NT2/D1 (cell line): ENCODE measurements at places on chromosomes 2 and 18.

GRCh38 chr2:38522754-38523349 lies 79.9 kb downstream of the HNRNPLL start:
- DNase-seq: no peak

DNA sequence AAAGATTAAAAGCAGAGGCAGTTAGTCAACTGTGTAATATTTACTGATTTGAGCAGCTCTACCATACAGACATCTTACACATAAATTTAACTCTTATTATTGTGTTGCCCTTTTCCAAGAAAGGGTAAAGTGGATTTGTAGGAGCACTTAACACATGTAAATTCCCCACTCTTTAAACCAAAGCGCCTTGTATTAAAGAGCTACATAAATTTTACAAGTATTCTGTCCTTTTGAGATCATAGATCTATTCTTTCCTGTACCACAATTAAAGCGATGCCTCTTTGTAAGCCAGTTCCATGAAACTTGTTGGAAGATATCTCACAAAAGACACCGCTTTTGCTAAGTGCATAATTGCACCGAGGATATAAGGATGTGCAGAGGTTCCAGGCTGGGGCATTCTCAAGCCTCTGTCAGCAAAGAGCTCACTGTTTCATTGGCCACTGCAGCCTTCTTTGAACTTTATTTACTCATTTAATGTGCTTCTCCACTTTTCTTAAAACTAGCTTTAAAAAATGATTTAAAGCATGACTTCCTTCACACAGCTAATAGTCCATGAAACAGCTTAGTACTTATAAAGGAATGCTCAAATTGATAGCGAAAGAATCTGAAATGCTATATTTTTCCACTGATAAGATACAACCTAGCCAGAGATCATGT lies 520.0 kb upstream of the TCF4 start:
- DNase-seq: no peak

- DNase-seq: no peak
Observed at GRCh38 chr18:6682437-6683111, 46.9 kb upstream of the ARHGAP28 start.

DNA sequence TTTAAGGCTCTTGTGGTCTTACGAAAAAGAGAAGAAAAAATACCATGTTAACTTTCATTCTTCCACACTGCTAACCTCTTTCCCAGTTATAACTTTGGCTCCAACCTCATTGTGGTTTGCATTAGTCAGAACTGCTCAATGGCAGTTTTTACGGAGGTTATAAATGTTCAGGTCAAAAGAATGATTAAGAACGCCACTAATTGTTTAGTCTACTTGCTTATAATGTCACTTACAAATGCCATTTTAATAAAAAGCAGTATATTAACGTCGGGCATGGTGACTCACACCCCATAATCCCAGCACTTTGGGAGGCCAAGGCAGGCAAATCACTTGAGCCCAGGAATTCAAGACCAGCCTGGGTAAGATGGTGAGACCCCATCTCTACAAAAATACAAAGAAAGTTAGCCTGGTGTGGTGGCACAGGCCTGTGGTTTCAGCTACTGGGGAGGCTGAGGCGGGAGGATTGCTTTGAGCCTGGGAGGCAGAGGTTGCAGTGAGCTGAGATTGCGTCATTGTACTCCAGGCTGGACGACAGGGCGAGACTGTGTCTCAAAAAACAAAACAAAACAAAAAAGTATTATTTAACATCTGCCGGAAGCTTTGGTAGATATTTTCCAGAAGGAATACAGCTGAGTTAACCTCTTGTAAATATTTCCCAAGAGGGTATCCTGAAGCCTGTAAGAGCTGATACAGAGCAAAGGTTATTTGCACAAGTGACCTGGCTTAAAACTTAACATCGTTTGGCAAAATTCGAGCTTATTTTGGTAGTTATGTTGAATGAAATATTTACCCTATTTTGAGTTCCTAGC lies 5.1 kb downstream of the AGPS start:
- DNase-seq: no peak

- DNase-seq: no peak
Observed at GRCh38 chr2:171244970-171245782, 84.5 kb upstream of the TLK1 start.

DNA sequence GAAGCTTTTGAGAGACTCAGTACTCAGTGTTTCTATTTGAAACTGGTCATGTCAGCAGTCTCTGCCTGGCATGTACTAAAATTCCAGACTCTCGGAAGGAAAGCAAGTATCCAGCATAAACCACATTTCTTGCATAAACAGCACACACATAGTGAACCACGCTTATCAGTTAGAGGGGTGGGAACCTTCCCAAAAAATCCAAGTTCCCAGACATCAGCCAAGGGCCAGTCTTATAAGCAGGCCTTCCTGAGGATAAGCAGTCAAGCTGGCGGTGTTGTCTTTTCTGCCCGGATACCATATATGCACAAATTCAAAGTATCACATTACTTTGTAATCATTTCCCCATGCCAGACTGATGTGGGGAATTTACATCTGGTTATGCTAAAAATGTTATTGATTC lies 73.6 kb downstream of the ST6GAL2 start:
- no peak for DNase-seq

GRCh38 chr18:48020337-48021250 lies 90.1 kb upstream of the SMAD2 start:
- no peak for DNase-seq

- DNase-seq: no peak
Observed at GRCh38 chr2:135798762-135799161, 38.2 kb downstream of the LCT start.

- DNase-seq: no peak
Observed at GRCh38 chr2:151976945-151977353, 121.9 kb downstream of the CACNB4 start.

DNA sequence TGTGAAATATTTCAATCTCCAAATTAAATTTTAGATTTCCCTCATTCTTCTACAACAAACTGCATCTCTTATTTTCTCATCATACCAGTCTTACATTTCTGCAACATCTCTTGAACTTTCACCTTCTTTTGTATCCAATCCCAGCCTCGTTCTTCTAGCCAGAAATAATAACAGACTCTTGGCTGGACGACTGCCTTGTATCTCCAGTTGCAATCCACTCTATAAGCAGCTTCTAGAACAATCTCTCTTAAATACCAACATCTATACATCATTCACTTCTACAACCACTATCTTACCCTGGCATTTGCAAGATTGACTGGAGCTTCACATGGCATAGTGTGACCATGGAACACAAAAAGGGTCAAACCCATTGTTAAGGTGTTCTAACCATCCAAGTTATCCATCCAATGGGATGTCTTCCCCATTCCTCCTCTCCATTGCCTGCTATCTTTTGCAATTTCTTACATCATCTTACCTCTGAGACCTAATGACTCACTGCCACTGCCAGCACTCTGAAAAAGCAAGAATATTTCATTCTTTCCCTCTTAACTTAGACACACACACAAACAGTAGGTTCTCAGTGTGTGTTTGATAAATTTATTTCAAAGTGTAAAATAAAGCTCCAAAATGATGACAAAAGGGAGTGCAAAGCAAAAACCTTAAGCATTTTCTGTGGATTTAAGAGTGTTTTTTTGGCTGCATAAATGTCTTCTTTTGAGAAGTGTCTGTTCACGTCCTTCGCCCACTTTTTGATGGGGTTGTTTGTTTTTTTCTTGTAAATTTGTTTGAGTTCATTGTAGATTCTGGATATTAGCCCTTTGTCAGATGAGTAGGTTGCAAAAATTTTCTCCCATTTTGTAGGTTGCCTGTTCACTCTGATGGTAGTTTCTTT lies 145.6 kb downstream of the METTL4 start:
- DNase-seq: no peak

GRCh38 chr2:197869501-197870111 lies 65.2 kb downstream of the PLCL1 start:
- no peak for DNase-seq

DNA sequence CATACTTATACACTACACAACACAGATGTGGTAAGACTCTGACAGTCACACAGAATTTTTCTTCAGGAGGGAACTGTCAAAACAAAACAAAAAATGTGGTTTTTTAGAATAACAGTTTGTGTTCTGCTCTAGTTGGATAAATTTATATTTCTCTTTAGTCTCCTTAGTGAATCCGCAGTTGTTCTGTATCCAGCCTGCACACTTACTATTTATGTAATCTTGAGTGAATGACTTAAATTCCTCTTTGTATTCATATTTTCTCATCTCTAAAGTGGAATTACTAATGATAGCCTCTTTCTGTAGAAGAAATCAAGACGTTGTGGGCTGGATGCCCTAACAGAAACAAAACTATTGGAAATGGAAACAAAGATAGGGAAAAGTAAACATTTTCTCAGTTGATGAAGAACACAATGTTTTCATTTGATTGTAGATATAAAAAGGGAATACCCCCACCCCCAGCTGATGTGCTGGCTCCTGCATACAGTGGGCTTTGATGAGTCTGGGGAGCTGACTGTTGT lies 375.2 kb downstream of the TRIB2 start:
- no peak for DNase-seq

DNA sequence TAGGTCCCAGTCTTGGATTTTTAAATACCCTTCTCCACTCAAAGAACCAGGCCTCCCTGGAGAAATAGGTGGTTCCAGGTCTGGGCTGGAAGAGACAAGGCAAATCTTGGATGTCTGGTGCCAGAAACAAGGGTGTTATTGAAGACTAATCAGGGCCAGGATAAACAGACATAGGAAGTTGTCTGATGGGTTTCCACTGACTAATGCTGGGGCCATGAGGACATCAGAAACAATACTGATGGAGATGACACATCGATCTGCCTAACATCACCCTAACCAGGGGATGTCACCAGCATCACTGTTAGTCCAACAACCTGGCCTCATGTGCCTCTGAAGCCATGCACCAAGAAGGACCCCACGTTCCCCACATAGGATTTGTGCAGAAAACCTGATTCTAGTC lies 42.5 kb upstream of the GLI2 start:
- no peak for DNase-seq

- no peak for DNase-seq
Observed at GRCh38 chr2:71889759-71890684, 257.6 kb downstream of the CYP26B1 start.

GRCh38 chr18:55078303-55078932 lies 119.2 kb upstream of the CCDC68 start:
- DNase-seq: no peak

GRCh38 chr2:216362730-216363129 lies 9.6 kb downstream of the MARCHF4 start:
- no peak for DNase-seq

DNA sequence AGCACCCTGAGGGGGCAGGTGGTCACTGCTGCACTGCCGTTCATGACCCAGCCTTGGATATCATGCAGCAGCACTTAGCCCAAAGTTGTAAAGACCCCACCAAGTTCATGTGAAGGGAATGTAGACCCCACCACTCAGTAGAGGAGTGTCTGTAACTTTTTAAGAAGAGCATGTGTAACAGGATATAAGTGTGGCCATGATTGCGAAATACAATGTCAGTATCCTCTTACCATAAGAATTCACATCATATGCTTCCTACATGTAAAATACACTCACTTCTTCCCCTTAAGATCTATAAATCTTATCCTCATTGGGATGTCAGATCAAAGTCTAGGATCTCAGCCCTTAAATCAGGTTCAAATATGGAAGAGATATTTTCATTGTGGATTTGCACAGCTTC lies 276.9 kb downstream of the PTPRM start:
- no peak for DNase-seq

DNA sequence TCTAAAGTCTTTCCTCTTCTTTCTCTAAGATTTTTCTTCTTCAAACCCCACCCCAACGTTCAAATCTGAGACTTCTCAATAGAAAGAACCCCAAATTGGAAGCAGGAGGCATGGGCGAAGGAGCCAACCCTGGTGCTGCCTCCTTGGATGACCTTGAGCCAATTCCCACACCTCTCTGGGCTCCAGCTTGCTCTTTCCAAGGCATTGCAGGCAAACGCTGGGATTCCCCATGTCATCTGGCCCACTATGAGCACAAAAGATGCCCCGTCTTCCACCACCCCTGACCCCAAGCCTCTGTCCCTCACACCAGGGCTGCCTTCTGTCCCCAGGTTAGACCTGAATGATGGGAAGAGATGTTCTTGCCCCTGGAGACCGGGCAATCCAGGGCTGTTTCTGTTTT lies 57.0 kb downstream of the TTC32 start:
- no peak for DNase-seq

- no peak for DNase-seq
Observed at GRCh38 chr2:16429431-16430145, 236.0 kb downstream of the CYRIA start.

GRCh38 chr2:30503007-30503694 lies 56.1 kb downstream of the LCLAT1 start:
- no peak for DNase-seq

GRCh38 chr2:64491426-64491825 lies 32.7 kb upstream of the AFTPH start:
- no peak for DNase-seq

- DNase-seq: no peak
Observed at GRCh38 chr2:69625078-69625795, 18.3 kb downstream of the AAK1 start.

DNA sequence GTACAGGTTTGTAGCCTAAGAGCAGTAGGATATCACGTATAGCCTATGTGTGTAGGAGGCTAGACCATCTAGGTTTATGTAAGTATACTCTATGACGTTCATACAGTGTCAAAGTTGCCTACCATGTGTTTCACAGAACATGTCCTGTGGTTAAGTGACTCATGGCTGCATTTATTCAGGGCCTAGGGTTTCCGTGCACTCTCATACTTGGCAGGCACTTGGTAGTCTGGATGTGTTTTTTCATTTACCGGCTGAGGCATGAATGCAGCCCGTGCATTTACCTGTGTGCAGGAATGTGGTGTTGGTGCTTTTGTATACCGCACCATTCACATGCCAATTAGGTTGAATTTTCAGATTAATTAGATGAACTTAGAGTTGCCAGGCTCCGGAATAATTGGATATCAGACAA lies 43.4 kb downstream of the MYL12B start:
- no peak for DNase-seq

DNA sequence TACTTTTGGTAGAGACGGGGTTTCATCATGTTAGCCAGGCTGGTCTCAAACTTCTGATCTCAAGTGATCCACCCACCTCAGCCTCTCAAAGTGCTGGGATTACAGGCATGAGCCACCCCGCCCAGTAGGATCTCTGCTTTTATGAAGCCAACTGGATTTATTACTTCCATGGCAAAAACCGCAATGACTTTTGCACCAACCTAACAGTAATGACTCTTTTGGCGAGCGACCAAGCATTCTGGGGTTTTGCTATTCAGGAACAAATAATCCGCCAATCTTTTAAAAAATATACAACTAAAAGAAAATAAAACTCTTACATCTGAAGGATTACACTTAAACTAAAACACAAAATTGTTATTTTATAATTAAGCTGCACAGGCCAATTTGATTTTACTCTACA lies 260.6 kb downstream of the ZEB2 start:
- no peak for DNase-seq

- DNase-seq: no peak
Observed at GRCh38 chr2:62287899-62288880, 92.3 kb downstream of the B3GNT2 start.

GRCh38 chr2:46413631-46414030 lies 65.7 kb upstream of the TMEM247 start:
- DNase-seq: no peak

GRCh38 chr2:109212836-109213563 lies 84.0 kb downstream of the SH3RF3 start:
- DNase-seq: no peak
